ENCODE measurements at places on chromosomes 13 and 19.

GRCh38 chr13:33349986-33350826 lies 64.7 kb upstream of the STARD13 start:
- DNase-seq, result no peak

- DNase-seq, result no peak
These were observed 323.8 kb downstream of the LMO7 start for GRCh38 chr13:75959861-75960481.

DNA sequence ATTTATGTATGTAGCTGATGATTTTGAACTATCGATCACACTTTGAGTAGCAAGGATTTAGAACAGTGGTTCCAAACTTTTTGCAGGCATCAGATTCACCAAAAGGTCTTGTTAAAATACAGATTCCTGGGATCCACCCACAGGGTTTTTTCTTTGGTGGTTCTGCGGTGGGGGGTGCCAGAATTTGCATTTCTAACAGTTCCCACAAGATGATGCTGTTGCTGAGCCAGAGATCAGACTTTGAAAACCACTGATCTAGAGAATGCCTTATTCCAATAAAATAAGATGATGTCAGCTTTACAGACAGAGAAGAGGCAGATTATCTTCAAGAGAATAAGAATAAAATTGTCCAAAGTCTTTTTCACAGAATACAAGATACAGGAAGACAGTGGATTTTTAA lies 80.9 kb upstream of the SHISA2 start:
- DNase-seq, result no peak

DNA sequence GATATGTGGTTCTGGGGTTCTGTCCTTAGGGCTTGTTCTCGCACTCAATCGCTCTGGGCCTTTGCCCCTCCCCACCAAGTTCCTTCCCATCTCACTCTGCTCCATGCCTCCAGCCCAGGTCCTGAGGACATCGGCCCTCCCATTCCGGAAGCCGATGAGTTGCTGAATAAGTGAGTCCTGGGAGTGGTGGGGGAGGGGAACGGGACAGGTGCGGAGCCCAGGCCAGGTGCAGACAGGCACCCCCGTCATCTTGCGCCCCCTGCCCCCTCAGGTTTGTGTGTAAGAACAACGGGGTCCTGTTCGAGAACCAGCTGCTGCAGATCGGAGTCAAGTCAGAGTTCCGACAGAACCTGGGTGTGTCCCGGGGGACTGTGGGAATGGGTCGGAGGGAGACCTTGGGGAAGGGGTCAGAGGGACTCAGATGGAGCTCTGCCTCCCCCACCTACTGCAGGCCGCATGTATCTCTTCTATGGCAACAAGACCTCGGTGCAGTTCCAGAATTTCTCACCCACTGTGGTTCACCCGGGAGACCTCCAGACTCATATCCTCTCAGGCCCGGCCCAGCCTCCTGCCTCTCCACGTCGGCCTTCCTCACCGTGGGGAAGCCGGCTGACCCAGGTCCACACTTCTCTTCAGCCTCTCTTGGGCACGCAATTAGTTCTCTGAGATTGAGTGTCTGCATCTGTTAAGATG lies 10.1 kb downstream of the FUZ start:
- DNase-seq, result no peak

DNA sequence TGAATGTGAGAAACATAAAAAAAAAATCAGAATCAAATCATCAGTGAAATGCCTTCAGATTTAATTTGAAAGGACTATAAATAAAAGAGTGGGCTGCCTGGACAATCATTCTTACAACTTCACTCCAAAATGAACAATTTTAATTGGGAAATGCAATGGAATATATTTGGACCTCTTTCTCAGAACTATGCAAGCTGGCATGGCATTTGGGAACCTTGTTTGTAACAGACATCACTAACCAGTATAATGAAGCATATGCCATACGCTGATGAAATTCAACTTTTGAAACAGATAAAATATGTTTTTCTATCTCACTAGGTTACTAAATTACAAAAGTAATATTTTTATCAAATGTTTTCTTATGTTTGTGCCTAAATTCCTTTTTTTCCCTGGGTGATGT lies 64.2 kb upstream of the FAM216B start:
- no peak for DNase-seq

Data from C1 segment of cervical spinal cord (tissue), 14 donors.